Pancreas (tissue), 10 donors: ENCODE measurements at places on chromosomes 2 and 18. TPM values are rescaled to one million over a fixed set of nuclear protein-coding genes. Genes with fewer than 3 reads are reported as not detected.

The RBMS1 gene
- total RNA-seq: 14.9 TPM

The SEMA4F gene
- total RNA-seq: 5.9 TPM

DNA sequence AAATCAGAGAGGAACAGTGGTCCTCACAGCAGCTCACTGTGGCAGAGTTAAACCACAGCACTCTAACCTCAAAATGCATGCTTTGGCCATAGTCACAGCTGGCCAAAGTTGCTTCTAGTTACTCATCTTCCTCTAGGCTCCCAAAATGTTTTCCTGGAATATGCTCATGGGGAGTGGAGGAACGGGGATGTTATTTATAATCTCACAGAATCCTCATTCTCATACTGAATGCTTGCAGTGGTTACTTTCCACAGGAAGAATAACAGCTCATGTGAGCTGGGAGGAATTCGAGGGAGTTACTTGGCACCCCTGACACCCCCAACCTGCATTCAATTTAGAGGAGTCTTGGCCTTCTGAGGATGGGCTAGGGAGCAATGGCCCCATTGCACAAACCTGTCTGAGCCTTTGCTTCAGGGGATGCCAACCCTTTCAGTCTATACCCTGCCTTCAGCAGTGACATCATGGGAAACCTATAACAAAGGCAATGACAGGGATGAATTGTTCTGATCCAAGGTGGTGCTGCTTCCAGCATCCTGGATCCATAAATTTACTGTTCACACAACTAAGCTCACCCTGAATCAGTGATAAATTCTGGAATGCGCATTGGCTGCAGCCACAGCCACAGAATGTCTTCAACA is 22.4 kb upstream of the CCBE1 start:
- H3K4me3 ChIP-seq: no peak overlapping the region
- no peaks in the 10 kb centered on the region for H3K27me3 ChIP-seq
- H3K4me1 ChIP-seq: no peaks in the 10 kb centered on the region
- DNase-seq: no peak
- H3K36me3 ChIP-seq: no peaks in the 10 kb centered on the region

- H3K4me1 ChIP-seq: peaks cover 14% of the 10 kb centered on the region
- DNase-seq: no peak
These were observed 120.6 kb downstream of the PLB1 start for GRCh38 chr2:28616396-28616999.

The MYL12A gene
- 108 TPM for total RNA-seq

DNA sequence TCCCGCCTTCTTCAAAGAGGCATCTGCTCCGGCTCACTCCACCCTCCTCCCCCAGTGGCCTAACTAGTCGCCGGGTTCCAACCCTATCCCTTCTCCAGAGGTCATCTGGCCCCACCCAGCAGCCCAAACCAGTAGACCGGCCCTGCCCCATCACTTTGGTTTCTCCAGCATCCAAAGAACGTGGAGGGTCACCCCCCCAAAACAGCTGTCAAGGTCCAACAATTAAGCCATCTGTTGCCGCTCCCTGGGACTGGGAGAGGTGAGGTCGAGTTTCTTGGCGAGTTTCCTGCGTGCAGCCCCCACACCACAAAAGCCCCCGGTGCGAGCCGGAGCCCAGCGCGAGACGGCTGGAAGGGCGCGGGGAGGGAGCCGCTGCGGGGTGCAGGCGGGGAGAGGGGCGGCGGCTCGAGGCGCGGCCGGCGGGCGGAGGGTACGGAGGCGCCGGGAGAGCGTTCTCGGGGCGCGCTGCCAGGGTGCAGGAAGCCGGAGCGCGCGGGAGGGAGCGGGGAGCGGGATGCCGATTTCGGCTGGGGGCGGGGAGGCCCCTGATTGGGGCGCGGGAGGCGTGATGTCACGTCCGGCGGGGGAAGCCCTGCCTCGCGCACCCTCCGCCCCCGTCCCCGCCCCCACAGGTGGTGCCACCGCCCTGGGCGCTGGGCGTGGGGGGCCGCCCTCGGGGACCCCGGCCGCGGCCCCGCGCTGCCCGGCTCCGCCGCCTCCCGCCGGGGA is 571 bp upstream of the GPC1 start:
- no peaks in the 10 kb centered on the region for H3K27me3 ChIP-seq
- H3K4me1 ChIP-seq: peaks cover 10% of the 10 kb centered on the region
- peak; percentile 94 for DNase-seq

The KCTD1 gene
- 6.8 TPM for total RNA-seq

The KIF1A gene
- total RNA-seq: 69.4 TPM

The D2HGDH gene
- 18.5 TPM for total RNA-seq

DNA sequence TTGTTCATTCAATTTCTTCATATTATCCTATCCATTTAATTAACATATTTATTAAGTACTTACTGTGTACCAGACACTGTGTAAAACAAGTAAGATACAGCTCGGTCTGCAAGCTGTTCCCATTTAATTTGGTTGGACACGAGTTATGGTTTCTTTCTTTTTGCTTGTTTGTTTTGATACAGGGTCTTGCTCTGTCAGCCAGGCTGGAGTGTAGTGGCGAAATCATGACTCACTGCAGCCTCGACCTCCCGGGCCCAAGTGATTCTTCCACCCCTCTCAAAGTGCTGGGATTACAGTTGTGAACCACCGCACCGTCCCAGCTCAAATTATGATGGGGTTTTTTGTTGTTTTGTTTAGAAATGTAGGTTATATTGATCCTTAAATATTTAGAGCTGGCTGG is 9.0 kb downstream of the CYBRD1 start:
- no peak for DNase-seq
- H3K4me3 ChIP-seq: no peak overlapping the region
- H3K27ac ChIP-seq: no peak overlapping the region

- no peak for DNase-seq
- H3K27me3 ChIP-seq: no peaks in the 10 kb centered on the region
- no peak overlapping the region for H3K27ac ChIP-seq
- H3K36me3 ChIP-seq: no peaks in the 10 kb centered on the region
- H3K4me1 ChIP-seq: no peaks in the 10 kb centered on the region
These were observed 238.6 kb downstream of the ZNF385B start for GRCh38 chr2:179622635-179623300.

The CYTIP gene
- total RNA-seq: 4.9 TPM

DNA sequence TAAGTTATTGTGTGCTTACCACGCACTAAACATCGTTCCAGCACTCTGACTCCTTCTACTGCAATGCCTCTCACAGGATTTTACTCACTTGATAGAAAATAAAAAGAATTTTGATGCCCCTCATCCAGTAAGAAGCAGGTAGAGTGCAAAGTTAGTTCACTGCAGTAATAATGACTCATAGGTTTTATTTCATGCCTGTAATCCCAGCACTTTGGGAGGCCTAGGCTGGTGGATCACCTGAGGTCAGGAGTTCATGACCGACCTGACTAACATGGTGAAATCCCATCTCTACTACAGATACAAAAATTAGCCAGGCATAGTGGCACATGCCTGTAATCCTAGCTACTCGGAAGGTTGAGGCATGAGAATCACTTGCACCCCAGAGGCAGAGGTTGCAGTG is 190.6 kb downstream of the RAD51AP2 start:
- H3K27ac ChIP-seq: no peak overlapping the region
- no peaks in the 10 kb centered on the region for H3K36me3 ChIP-seq
- DNase-seq: no peak
- no peaks in the 10 kb centered on the region for H3K27me3 ChIP-seq

- peak overlapping the region; percentile 23 for H3K27ac ChIP-seq
- DNase-seq: no peak
- H3K27me3 ChIP-seq: no peaks in the 10 kb centered on the region
- no peaks in the 10 kb centered on the region for H3K36me3 ChIP-seq
- H3K4me3 ChIP-seq: no peak overlapping the region
These were observed 163.4 kb downstream of the BCL2 start for GRCh38 chr18:63155910-63156773.

- no peaks in the 10 kb centered on the region for H3K4me1 ChIP-seq
- no peak overlapping the region for H3K27ac ChIP-seq
- H3K27me3 ChIP-seq: no peaks in the 10 kb centered on the region
- no peaks in the 10 kb centered on the region for H3K36me3 ChIP-seq
- DNase-seq: no peak
These were observed 33.7 kb upstream of the APCDD1 start for GRCh38 chr18:10420561-10421352.

DNA sequence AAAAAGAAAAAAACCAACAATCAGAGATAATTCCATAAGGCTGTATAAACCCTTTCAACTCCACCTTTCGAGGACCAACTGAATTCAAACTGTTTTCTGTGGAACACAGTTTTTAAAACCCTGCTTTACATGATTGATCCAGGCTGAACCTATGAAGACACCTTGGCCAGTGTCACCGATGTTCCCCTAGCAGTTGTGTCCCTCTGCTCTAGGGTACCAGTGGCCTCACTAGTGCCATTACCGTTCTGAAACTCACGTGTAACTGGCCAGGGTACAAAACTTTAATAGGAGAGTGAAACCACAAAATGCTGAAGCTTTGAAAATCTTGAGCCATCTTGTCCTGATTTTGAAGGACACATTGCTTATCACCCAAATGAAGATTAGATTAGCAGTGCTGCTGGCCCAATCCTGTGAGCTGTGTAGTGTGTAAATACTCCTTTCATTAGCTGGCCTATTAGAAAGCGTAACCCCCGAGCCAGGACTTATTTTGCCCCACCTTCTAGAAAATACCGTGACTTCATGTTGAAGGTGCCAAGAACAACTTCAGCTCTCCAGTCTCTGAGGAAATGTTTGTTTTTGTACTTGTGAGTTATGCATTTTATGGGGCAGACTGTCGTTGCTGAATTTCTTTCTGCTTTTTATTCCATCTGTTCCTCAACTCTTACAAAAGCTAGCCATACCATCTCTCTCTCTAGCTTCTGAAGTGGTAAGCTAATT is 147.8 kb upstream of the MAP3K20 start:
- no peaks in the 10 kb centered on the region for H3K27me3 ChIP-seq
- DNase-seq: no peak
- peaks cover 4% of the 10 kb centered on the region for H3K4me1 ChIP-seq

GRCh38 chr2:25339211-25339674 is 2.5 kb downstream of the DNMT3A start:
- H3K27me3 ChIP-seq: no peaks in the 10 kb centered on the region
- H3K4me1 ChIP-seq: peaks cover 12% of the 10 kb centered on the region
- no peak overlapping the region for H3K27ac ChIP-seq
- no peak for DNase-seq

DNA sequence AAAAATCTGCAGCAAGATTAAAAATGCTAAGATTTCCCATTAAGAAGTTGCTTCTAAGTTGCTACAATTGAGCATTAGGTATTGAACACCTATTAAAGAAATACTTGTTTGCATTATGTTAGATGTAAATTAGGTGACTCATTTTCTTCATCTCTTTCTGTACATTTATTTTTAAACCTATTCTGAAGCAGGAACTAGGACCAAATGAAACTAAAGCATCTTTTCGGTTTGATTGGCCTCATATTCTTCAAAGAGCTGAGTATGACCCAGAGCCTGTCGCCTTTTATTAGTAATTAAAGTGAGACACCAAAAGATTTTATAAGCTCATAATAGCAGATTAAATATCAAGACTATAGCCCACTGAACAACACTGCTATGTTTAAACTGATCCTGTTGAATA is 83.4 kb upstream of the ZEB2 start:
- no peaks in the 10 kb centered on the region for H3K4me1 ChIP-seq
- no peak for DNase-seq
- no peak overlapping the region for H3K4me3 ChIP-seq
- H3K36me3 ChIP-seq: no peaks in the 10 kb centered on the region
- H3K27me3 ChIP-seq: no peaks in the 10 kb centered on the region

GRCh38 chr2:119474371-119475224 is 42.9 kb downstream of the TMEM37 start:
- no peaks in the 10 kb centered on the region for H3K4me1 ChIP-seq
- H3K4me3 ChIP-seq: no peak overlapping the region
- DNase-seq: no peak
- no peaks in the 10 kb centered on the region for H3K27me3 ChIP-seq
- no peak overlapping the region for H3K27ac ChIP-seq
- H3K36me3 ChIP-seq: no peaks in the 10 kb centered on the region

- H3K27ac ChIP-seq: no peak overlapping the region
- H3K4me1 ChIP-seq: no peaks in the 10 kb centered on the region
- no peaks in the 10 kb centered on the region for H3K27me3 ChIP-seq
- DNase-seq: no peak
These were observed 2.4 kb upstream of the SERPINB10 start for GRCh38 chr18:63905361-63905760.

The SNX17 gene
- 40.1 TPM for total RNA-seq

The NRP2 gene
- total RNA-seq: 2.0 TPM

The GCG gene
- 1,775 TPM for total RNA-seq

The PID1 gene
- total RNA-seq: 5.3 TPM

GRCh38 chr2:219951099-219951498 is 323.7 kb downstream of the SLC4A3 start:
- H3K4me3 ChIP-seq: no peak overlapping the region
- no peak for DNase-seq
- H3K27me3 ChIP-seq: no peaks in the 10 kb centered on the region
- H3K27ac ChIP-seq: no peak overlapping the region
- H3K4me1 ChIP-seq: no peaks in the 10 kb centered on the region

- H3K4me1 ChIP-seq: no peaks in the 10 kb centered on the region
- H3K4me3 ChIP-seq: no peak overlapping the region
- H3K27ac ChIP-seq: no peak overlapping the region
- no peaks in the 10 kb centered on the region for H3K36me3 ChIP-seq
These were observed 39.6 kb downstream of the SCN3A start for GRCh38 chr2:165164201-165164600.

DNA sequence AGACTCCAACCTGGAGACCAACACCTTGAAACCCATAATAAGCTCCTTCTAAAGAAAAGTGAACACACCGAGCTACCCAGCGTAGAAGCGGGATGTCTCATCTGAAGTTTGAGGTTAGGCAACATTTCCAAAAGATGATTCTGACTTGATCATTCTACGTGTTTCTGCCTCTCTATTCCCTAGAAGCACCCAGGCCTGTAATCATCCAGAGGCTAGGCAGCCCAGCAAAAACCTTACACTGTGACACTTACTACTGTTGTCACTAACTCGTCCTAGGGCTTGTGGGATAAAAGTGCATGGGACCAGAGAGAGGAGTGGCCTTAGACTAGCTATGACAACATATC is 1.4 kb downstream of the ZBTB14 start:
- peak overlapping the region; percentile 98 for H3K27ac ChIP-seq
- peaks cover 9% of the 10 kb centered on the region for H3K36me3 ChIP-seq
- peaks cover 11% of the 10 kb centered on the region for H3K4me1 ChIP-seq
- DNase-seq: no peak
- peak overlapping the region; percentile 80 for H3K4me3 ChIP-seq

The PTGR3 gene
- 23.0 TPM for total RNA-seq
